Activated T-cell treated with anti-CD3 and anti-CD28 coated beads for 4 hours (primary cell): ENCODE measurements at places on chromosomes 11 and 22.

- peak; percentile 43 for DNase-seq
These were observed 29.7 kb upstream of the SORL1-AS1 start for GRCh38 chr11:121482231-121483129.

DNA sequence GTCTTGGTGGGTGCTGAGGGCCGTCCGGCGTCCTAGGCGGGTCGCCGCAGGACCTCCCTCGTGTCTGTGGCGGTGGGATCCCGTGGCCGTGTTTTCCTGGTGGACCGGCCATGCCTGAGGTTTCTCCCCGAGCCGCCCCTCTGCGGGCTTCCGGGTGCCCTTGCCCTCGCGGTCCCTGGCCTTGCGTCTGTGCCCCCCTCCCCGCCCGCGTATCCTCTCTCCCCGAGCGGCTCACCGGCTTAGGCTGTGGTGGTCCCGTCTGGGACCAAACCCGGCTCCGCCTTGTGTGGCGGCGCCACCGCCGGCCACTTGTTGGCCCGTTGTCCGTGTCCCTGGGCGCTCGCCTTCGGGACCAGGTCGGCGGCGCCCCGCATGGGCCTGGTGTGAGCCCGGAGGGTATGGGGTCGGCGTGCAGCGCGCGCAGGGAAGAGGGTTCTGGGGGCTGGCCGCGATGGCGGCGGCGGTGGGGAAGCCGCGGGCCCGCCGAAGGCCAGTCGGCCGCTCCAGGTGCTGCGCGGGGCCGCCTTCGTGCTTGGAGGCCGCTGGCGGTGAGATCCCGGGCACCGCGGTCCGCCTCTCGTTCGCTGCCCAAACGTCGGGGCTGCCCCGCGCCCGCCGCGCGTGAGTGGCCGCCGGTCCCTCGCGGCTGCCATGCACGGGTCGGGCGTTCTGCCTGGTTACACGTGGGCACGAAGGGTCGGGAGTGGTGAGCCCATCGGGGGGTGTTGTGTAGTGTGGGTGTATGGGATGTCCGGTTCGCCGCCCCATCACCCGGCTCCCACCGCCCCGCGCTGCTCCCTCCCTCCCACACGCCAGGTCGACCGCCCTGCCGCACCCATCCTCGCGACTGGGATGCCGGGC lies 3899.1 kb upstream of the OR11H1 start:
- no peak for DNase-seq

DNA sequence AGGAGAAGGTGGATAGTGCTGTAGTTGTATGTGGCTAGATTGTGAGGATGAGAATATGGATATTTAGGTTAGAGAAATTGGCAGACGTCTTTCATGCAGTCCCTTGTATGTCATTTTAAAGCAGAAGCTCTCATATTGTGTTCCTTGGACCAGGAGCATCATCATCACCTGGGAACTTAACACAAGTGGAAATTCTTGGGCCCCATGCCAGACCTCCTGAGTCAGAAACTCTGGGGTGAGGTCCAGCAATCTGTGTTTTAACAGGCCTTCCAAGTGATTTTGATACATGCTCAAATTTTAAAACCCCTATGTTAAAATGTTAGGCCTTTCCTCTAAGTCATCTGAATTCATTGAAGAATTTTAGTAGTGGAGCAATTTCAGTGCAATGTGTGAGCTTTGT lies 34.8 kb downstream of the JHY start:
- no peak for DNase-seq

GRCh38 chr11:44275241-44275640 lies 34.7 kb downstream of the ALX4 start:
- no peak for DNase-seq

- DNase-seq, result no peak
These were observed 37.5 kb downstream of the MACROD1 start for GRCh38 chr11:64128255-64129006.

DNA sequence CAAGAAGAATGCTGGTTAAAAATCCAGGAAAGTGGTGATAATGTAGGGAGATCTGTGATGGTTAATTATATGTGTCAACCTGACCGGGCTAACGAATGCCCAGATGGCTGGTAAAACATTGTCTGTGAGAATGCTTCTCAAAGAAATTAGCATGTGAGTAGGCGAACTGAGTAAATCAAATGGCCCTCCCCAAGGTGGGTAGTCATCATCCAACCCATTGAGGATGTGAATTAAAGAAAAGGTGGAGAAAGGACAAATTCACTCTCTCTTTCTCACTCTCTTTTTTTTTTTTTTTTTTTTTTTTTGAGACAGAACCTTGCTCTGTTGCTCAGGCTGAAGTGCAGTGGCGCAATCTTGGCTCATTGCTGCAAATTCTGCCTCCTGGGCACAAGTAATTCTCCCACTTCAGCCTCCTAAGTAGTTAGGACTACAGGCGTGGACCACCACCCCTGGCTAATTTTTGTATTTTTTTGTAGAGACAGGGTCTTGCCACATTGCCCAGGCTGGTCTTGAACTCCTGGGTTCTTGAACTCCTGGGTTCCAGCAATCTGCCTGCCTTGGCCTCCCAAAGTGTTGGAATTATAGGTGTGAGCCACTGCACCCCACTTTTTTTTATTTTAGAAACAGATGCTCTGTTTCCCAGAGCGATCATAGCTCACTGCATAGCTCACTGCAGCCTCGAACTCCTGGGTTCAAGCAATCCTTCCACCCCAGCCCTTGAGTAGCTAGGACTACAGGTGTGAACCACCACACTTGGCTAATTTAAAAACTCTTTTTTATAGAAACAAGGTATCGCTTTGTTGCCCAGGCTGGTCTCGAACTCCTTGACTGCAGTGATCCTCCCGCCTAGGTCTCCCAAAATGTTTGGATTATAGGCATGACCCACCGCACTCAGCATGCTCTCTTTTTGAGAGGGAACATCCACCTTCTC lies 22.0 kb upstream of the P2RY6 start:
- DNase-seq, result no peak

DNA sequence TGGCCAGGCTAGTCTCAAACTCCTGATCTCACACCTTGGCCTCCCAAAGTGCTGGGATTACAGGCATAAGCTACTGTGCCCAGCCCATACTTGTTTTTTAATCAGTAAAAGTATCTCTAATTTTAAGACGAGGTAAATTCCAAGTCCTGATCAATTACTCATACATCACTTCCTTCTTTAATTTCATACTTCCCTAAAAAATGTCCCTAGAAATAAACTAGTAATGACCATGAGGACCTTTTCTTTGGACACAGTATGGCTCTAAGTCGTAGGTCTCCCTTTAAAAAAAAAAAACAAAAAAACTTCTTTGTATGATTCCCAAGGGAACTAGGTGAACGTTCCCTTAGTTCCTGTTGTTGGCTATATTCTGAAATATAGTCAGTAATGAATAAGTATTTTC lies 29.8 kb downstream of the NUP98 start:
- no peak for DNase-seq

- DNase-seq, result no peak
These were observed 64.3 kb upstream of the CYP2D6 start for GRCh38 chr22:42194953-42195352.

- no peak for DNase-seq
These were observed 4.1 kb downstream of the ADORA2A start for GRCh38 chr22:24431309-24432034.

- no peak for DNase-seq
These were observed 11.5 kb downstream of the RRAS2 start for GRCh38 chr11:14347494-14347893.

DNA sequence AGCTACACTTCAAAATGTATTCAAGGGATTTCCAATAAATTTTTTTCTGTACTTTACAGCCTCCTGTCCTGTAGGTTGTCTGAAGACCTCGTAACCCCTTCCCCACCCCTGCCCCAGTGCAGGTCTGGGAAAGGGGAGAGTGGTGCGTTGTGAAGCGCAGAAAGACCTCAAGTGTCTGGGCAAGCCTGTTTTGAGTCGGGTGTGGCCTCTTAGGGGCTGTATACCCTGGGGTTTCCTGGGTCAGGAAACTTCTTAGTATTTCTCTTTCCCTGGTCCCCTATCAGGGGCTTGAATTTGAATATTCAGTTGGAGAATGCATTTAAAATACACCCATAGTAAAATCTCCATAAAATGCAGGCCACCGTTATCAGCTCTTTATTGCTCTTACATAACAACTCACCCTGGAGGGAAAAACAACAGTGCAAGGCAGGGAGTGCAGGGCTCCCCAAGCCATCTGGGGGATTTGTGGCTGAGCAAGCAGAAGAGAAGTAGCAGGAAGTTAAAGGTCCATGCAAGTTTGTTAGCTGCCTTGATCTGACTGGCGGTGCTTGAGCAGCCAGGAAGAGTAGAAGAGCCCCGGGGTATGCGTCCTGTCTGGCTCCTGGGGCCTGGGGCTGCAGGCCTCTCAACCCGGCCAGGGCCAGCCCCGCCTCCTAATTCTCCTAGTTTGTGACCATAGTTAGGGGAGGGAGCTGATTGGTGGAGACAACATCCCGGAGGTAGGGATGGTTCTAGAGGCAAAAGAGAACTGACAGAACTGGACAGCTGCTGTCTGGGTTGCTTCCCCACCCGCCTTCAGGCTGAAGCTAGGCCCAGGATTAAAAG lies 25.7 kb downstream of the ARHGAP1 start:
- DNase-seq, result no peak

- DNase-seq, result no peak
These were observed 8.0 kb downstream of the FADS3 start for GRCh38 chr11:61883327-61883726.

GRCh38 chr11:112265659-112266409 lies 5.2 kb upstream of the PLET1 start:
- DNase-seq, result no peak
